ENCODE measurements at places on chromosomes 12 and 14.

DNA sequence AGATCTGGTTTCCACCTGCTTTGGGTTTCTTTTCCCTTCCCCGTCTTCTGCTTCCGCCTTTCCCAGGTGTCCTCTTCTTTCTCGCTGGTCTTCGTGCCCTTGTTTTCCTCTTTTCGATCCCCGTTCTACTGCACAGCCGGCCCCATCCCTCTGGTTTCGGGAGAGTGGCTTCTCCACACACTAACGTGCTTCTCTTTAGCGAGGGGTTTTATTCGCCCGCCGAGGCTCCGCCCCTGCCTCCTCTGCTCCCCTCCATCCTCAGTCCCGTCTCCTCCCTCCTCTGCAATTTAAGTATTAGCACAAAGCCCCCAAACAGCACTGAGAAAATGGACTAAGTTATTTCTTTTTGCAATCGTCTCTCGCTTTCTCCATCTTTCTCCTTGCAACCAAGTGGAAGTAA is at the start of gene SLC7A8:
Gene SLC7A8, minus strand, starts transcription at position 182 of the 400 bp plus-strand sequence. CDS start 746 bp downstream, outside the sequence.
- peak; percentile 18 for DNase-seq

DNA sequence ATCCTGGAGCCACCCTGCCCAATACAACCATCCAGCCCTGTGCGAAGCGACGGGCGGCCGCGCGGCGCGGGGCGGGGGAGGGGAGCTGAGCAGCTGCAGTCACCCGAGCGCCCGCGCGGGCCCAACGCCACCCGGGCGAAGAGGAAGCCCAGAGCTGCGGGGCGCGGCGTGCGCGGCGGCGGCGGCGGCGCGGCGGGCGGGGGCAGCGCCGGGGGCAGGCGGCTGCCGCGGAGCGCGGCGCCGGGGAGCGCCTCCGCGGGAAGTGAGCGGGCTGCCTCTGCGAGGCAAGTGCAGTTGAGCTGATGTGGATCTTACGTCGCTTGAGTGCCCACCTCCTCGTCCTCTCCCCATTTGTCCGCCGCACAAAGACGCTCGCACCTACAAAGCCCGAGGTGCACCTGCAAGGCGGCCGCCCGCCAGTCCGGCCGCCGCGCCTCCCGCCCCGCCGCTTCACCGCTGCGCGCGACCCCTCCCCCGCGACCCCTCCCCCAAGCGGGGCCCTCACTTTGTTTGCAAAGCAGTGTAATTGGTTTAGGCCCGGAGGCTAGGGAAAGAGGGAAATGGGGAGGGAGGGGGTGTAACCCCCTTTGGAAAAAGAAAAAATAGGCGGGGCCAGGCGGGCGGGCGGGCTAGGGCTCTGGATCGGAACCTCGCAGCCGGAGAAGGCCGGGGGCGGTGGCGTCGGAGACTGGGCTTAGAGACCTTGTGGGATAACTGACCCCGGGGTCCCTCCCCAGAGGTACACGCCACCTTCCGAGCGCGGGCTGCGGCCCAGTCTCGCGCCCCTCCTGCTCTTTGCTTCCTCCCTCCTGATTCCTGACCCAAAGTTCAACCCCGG is at the start of the genes FOXA1 and TTC6:
Gene FOXA1, minus strand, starts transcription at position 279 of the 838 bp plus-strand sequence. Its CDS starts 277 bp downstream, at position 2.
Gene TTC6, plus strand, starts transcription at position 659 of the 838 bp plus-strand sequence. CDS start 26,436 bp downstream, outside the sequence.
- DNase-seq, result no peak

DNA sequence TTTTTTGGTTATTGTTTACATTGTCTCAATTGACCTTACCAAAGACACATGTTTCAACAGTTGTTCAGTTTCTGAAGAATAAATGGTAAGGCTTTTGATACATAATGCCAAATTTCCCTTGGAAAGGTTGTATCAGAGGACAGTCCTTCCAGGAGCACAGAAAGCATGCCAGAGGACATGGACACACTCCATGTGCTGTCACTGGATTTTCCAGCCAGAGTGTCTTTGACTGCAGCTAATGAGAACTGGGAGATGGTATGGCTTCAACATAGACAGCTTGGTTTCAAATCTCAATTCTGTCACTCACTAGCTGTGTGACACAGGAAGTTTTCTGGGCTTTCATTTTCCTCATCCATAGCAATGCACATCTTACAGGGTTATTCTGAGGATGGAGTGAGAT is 20.6 kb downstream of the NTS start:
- DNase-seq, result no peak

- DNase-seq, result no peak
These were observed at the start of gene KIF5A for GRCh38 chr12:57549909-57550640. Gene KIF5A (plus strand): TSS chr12:57550044. CDS start chr12:57550272, 228 bp downstream.

GRCh38 chr14:56592746-56593544 is 13.3 kb downstream of the TMEM260 start:
- DNase-seq, result no peak

GRCh38 chr14:54188064-54188666 is 208.6 kb upstream of the CDKN3 start:
- DNase-seq, result no peak

GRCh38 chr14:99758121-99758821 is 34.9 kb upstream of the EML1 start:
- DNase-seq, result peak; percentile 91

- no peak for DNase-seq
These were observed 26.8 kb upstream of the PEX5 start for GRCh38 chr12:7162691-7163114.

- DNase-seq, result no peak
These were observed 120.3 kb downstream of the CHST11 start for GRCh38 chr12:104576980-104577580.

All from skin of body (tissue), 3 donors.